Left kidney (tissue), 8 donors: ENCODE measurements at places on chromosomes 3 and 15.

DNA sequence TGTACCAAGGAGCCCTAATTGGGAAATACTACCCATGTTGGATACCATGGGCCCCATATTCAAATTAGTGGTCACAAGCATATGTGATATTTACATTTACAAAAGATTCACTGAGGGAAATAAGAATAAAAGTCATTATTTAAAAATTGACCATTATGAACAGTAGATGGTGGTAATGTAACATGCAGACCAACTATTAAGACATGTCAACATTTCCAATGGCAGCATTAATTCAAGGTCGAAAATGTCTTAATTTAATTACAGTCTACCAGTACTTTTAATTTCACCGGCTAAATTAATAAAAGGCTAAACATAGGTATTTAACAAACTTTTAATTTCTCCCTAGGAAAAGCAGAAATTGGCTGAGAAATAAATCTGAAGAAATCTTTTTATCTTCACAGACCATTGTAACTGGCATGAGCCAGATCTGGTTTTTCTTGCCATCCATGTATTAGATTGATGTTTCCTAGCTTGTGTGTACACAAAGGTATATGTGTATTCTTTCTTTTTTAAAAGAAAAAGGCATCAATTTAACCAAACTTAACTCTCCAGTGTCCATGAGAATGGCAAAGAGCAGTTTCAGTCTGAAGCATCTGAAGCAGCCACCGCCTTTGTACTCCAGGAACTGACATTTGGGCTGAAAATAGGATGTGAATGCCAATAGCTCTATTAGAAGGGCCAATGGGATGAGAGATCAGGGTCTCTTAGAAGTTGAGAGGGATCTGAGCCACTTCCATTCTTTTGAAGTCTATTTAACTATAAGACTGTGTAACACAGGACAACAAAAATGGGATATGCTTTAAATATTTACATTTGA, 26.6 kb downstream of the NEK11 start:
- DNase-seq: no peak

- DNase-seq: no peak
Measured at GRCh38 chr3:55089211-55089610, 161.4 kb upstream of the LRTM1 start.

DNA sequence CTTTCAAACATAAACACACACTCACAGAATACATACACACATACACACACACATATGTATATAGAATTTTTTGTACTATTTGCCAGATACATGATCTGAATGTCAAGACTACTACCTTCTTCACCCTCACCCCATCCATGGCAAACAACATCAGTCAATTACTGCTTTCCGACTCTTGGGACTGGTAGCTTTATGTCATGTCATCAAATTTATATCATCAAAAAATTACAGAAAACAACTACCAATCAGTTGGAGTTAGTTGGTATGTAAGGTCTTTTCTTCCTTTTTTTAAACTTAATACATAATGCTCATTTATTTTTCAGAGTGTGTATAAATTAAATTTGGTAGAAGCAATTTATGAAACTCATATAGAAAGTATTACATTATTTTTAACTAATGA, 305.7 kb upstream of the MDFIC2 start:
- DNase-seq: no peak

- no peak for DNase-seq
Measured at GRCh38 chr3:138640537-138640936, 32.0 kb downstream of the FAIM start.

DNA sequence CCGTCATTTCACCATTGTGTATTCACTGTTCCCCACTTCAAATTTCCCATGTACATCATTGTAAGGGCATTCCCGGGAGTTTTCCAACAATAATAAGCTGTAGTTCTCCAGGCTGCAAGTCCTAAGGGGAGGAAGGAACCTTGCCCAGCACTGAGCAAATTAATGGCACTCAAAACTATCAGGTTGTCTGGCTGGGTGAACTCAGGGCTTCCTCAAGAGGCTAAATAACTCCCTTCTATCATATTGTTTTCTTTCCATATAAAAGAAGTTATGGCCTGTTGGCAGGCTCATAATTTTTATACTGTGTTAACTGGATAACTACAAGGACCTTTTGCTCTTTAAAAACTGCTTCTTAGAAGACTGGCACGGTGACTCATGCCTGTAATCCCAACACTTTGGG, 71.4 kb downstream of the SEMA6D start:
- no peak for DNase-seq
